CD8-positive, alpha-beta memory T cell (primary cell): ENCODE measurements at places on chromosomes 1 and 21. TPM values are rescaled to one million over a fixed set of nuclear protein-coding genes. Genes with fewer than 3 reads are reported as not detected.

C4BPB gene
- not detected for polyA plus RNA-seq

- no peaks in the 10 kb centered on the region for H3K36me3 ChIP-seq
- H3K27me3 ChIP-seq: no peaks in the 10 kb centered on the region
- no peak overlapping the region for H3K4me3 ChIP-seq
- DNase-seq: no peak
- H3K27ac ChIP-seq: no peak overlapping the region
These were observed 83.5 kb downstream of the MAN1C1 start for GRCh38 chr1:25700144-25700523.

- no peaks in the 10 kb centered on the region for H3K27me3 ChIP-seq
- H3K27ac ChIP-seq: no peak overlapping the region
- no peaks in the 10 kb centered on the region for H3K36me3 ChIP-seq
These were observed 169.4 kb downstream of the C1orf94 start for GRCh38 chr1:34346128-34346527.

ITLN1 gene
- polyA plus RNA-seq: not detected

GRCh38 chr1:209641832-209642172 lies 10.4 kb downstream of the LAMB3 start:
- H3K27ac ChIP-seq: no peak overlapping the region
- no peaks in the 10 kb centered on the region for H3K27me3 ChIP-seq
- H3K4me1 ChIP-seq: no peaks in the 10 kb centered on the region
- DNase-seq: no peak
- no peak overlapping the region for H3K4me3 ChIP-seq

DNA sequence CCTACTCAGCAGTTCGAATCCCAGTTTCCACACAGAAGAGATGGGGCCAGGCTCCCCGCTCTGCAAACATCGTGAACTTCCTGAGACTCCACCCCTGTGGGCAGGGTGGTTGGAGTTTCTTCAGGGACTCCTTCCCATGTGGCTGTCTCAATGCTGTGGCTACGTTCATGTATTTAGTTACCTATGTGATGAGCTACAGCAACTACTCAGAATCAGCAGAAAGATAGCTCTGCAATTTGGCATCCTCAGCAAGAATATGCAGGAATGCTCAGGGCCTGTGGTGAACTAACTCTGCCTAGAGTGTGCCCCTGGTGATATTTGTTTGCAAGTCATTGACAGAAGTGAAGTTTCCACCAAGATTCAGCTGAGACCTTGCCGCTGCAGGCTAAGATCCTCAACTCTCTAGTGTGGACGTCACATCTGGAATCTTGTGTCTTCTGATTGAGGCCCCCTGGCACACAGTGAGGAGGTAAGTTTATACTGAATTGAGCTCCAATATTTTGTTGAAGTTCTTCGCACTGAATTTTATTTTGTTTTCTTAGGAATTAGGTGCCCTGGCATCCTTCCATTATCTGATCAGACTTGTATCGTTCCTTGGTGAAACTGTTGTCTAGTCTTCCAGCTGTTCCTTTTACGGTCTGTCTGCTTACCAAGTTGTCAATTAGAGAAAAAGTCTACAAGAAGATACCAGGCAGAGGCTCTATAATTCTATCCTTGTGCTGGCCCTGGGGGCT lies 8.2 kb upstream of the GLRX2 start:
- no peaks in the 10 kb centered on the region for H3K36me3 ChIP-seq
- no peak overlapping the region for H3K27ac ChIP-seq
- no peaks in the 10 kb centered on the region for H3K4me1 ChIP-seq
- no peak for DNase-seq
- H3K27me3 ChIP-seq: no peaks in the 10 kb centered on the region

- H3K4me1 ChIP-seq: peaks cover 53% of the 10 kb centered on the region
- no peak for DNase-seq
- H3K36me3 ChIP-seq: no peaks in the 10 kb centered on the region
- H3K4me3 ChIP-seq: no peak overlapping the region
These were observed 33.1 kb upstream of the SELENON start for GRCh38 chr1:25766721-25767436.

RNF2 gene
- polyA plus RNA-seq: 29.6 TPM

DNA sequence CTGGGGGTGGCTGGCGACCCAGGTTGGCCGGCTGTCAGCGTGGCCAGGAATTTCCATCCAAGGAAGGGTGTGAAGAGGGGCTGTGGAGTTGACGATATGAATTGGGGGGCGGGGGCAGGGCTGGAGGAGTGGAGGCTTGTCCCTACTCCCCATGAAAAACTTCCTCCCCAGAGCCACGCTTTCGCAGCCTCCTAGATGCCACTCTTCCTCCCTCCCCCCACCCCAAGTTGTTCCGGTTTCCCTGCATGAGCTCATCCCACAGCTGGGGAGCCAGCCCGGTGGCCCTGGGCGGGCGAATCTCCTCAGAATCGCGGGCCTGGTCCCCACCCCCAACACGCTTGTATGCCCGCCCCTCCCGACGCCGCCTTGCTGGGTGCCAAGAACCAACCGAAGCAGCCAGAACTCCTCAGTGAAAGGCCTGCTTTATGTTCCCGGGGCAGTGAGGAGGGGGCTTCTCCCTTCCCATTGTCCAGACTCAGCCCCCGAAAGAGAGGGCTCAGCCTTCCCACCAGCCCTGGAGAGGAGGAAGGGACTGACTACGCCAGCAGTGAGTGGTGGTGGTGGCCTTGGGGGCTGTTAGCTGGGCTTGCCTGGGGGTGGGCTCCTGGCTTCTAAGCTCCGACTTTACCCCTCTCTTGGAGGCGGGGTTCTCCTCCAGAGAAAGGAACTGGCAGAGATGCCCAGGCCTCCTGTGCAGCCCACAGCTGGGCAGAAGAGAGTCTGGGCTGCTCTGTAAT lies 1.8 kb upstream of the CSMD2 start:
- no peak overlapping the region for H3K27ac ChIP-seq
- peaks cover 14% of the 10 kb centered on the region for H3K27me3 ChIP-seq
- DNase-seq: no peak
- no peaks in the 10 kb centered on the region for H3K36me3 ChIP-seq

DNA sequence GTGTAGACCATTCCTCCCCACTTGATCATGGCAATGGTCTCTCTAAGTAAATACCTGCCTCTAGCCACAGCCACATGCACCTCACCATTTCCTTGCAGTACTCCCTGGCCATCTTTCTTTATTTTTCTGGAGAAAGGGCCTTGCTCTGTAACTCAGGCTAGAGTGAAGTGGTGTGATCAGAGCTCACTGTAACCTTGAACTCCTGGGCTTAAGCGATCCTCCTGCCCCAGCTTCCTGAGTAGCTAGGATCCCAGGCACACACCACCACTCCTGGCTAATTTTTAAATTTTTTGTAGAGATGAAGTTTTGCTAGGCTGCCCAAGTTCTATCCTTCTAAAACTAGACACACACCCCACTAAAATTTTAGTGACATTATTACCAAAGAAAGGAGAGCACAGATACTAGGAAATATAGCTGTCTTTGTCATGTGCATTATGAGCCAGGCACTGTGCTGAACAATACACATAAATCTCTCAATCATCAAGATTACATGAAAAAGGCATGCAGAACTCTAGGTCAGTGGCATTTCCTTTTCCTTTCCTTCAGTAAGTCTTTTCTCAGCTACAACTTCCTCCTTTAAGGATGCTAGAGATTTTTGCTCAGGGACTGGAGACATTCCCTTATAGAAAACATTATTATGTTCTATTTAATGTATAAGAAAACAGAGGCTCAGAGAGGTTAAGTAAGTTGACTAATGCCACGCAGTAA lies 95.0 kb upstream of the SERBP1 start:
- no peak overlapping the region for H3K27ac ChIP-seq
- no peaks in the 10 kb centered on the region for H3K36me3 ChIP-seq
- H3K27me3 ChIP-seq: no peaks in the 10 kb centered on the region
- no peaks in the 10 kb centered on the region for H3K4me1 ChIP-seq

TDRD10 gene
- polyA plus RNA-seq: not detected

GRCh38 chr1:116477429-116477828 lies 93.4 kb downstream of the CD58 start:
- H3K4me3 ChIP-seq: no peak overlapping the region
- H3K4me1 ChIP-seq: no peaks in the 10 kb centered on the region
- H3K36me3 ChIP-seq: no peaks in the 10 kb centered on the region
- no peaks in the 10 kb centered on the region for H3K27me3 ChIP-seq
- H3K27ac ChIP-seq: no peak overlapping the region

- no peak overlapping the region for H3K4me3 ChIP-seq
- peaks cover 7% of the 10 kb centered on the region for H3K36me3 ChIP-seq
- H3K27me3 ChIP-seq: no peaks in the 10 kb centered on the region
- peaks cover 9% of the 10 kb centered on the region for H3K4me1 ChIP-seq
- H3K27ac ChIP-seq: no peak overlapping the region
These were observed 29.5 kb downstream of the TUT4 start for GRCh38 chr1:52523376-52523775.

AMY1C gene
- not detected for polyA plus RNA-seq
